Fibroblast of villous mesenchyme (primary cell): ENCODE measurements at places on chromosomes 5 and 9.

GRCh38 chr9:3793971-3794383 lies 268.2 kb upstream of the RFX3 start:
- peak; percentile 60 for DNase-seq

DNA sequence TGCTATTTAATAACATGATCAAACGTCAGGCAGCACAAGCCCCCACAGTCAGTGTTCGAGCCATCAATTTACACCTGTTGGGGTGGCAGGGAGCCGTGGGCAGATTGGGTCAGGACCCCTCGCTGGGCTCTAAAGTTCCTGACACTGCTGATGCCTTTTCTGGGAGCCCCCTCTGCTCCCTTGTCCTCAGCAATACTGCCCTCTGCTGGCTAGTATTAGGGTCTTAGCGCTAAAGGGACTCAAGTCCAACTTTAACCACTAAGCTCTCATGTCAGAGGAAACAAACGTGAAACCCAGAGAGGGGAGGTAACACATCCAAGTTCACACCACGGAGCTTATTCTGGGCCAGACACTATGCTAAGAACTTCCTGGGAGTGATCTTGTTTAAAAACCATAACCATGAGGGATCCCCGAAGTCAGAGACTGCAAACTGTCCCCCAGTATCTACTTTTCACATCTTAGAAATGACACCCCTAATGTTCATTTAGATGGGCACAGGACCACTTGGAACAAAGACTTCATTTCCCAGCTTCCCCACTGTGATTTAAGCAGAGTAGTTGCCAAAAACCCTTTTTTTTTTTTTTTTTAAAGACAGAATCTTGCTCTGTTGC lies 20.4 kb downstream of the ANKS6 start:
- DNase-seq, result peak; percentile 76

DNA sequence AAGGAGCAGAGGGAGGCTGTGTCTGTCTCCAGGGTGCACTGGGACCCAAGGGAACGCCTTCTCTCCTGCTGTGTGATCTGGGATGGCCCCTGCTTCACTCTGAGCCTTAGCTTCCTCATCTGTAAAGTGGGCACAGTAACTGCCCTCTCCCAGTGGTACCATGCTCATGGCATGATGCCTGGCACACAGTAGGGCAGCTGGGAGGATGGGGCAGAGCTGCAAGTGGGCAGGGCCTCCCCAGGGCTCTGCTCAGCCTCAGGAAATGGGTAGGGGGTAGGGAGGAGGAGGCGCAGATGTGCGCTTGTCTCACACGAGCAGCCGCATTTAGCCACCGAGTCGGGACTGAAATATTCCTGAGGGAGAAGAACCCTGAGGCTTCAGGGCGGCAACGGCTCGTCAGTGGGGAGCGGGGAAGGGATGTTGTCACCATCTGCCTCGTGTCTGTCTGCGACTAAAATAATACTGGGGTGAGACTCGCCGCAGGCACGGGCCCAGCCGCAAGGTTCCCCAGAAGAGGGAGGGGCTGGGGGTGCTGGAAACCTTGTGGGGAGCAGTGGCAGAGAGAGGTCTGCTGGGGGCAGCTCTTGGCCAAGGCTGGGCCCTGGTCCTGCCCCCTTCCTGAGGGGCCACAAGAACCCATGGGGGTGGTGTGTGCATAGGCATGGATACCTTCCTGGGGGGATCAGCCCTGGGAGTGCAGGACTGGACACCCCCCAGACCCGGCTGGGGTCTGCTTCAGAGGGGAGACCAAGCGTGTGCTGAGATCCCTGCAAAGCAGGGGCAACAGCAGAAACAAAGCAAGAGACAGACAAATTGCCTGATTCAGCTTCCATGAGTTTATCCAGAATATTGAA lies 55.2 kb upstream of the PSD2 start:
- DNase-seq, result no peak

- no peak for DNase-seq
Observed at GRCh38 chr5:69492923-69493395, 369 bp downstream of the OCLN start.

DNA sequence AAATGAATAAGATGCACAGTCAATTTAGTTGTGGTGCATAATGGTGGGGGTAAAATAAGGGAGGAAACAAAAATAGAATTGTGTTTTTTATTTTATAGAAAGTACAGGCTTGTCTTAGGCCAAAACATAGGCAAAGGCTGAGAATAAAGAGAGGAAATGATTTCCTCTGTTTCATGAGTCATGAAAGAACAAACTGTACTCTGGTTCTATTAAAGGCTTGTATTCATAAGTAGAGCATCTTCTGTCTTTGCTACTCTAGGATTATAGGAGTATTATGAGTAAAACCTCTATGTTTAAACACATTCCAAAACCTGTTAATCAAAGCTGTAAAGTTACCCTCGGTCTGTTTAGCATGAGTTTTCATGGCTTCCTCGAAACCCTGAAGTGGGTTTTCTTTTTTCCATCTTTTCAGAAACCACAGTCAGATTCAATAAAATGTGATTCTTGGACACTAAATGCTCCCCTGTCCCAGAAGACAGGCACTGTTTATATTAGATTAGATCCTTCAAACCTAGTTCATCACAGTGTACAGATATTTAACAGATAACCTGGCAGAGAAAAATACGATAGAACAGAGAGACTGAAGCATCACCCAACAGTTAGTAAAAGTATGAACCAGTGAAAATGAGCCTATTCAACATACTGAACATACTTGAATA lies 473.9 kb upstream of the CYLC2 start:
- DNase-seq, result no peak

DNA sequence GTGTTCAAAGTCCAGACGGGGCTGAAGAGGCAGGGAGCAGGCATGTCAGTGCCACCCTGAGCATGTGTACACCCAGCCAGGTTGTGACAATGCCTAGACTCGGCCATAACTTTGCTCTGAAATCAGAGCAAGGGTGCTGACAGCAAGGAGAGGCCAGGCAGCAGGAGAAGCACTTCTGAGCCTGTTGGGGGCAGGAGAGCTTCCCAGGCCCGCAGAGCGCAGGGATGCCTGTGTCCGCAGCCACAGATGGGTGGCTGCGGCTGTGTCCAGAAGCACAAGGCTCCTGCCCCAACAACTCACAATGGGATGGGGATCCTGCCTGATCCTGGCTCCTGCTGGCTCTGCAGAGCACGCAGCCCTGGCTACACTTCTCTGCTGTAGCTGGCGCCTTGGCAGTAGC lies 373.9 kb downstream of the CHSY3 start:
- DNase-seq, result no peak

- no peak for DNase-seq
Observed at GRCh38 chr5:135568923-135569360, 9.8 kb downstream of the CXCL14 start.

DNA sequence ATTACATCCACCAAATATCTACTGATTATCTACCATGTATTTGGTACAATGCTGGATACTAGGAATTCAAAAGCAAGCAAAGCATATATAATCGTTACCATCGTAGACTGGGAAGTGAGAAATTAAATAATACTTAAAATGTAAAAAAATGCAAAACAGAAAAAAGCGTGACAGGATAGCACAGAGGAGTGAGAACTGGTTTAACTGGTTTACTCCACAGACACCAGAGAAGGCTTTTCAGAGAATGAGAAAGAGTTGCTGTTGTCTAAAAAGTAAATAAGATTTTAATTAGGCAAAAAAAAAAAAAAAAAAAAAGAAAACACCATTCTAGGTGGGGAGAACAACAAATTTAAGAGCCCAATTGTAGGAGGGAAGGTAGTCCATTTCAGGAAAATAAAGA lies 657.9 kb upstream of the ST8SIA4 start:
- no peak for DNase-seq

DNA sequence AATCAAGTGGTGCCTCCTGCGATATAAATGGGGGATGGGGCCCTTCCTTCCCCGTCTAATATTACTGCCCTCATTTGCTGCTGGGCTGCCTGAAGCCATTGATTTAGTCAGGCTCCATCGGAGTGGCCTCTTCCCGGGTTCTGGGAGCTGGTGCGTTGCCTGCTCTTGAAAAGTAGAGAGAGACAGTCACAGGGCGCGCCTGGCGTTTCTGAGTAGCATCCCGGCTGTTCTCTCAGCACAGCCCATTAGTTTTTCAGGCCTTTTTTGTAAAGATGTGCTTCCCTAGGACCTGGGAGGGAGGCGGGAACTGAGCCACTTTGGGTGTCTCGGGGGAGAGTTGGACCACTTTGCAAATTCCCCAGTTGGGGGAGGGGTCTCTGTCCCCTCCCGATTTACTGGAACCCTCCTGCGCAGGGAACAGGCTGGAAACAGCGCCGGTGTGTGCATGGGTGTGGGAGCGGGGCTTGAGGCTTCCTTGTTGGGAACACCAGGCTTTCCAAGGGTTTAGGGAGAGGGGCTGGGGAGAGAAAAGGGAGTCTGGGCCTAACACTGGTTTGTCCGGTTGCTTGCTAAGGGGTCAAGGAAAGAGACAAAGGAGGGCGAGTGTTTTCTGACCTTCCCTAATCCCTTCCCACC lies 4.7 kb downstream of the PRDM6 start:
- DNase-seq, result no peak

- no peak for DNase-seq
Observed at GRCh38 chr9:117492476-117492875, 77.6 kb upstream of the ASTN2 start.

GRCh38 chr5:116982035-116982434 lies 407.4 kb upstream of the SEMA6A start:
- DNase-seq, result no peak

GRCh38 chr9:1051584-1052275 lies 1.6 kb downstream of the DMRT2 start:
- DNase-seq, result no peak

GRCh38 chr5:110032376-110032775 lies 342.6 kb downstream of the MAN2A1 start:
- DNase-seq, result no peak

DNA sequence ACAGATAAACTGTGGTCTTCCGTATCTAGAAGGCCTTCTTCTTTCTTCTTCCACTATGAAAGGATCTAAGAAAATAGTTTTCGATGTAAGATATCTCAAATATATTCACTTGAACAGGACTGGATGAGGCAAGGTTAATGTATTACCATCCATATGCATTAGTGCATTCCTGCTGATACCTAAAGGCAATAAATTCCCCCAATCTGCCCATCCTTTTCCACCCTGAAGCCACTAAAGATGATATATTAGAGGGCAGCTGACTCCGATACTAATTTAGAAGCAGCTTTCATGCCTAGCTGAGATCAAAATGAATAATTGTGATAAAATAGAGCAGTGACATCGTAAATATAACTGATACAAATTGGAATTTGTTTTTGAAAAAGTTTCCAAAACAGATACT lies 63.3 kb downstream of the DEPDC1B start:
- no peak for DNase-seq

GRCh38 chr9:129778469-129778868 lies 24.5 kb upstream of the TOR1B start:
- DNase-seq, result no peak
